ENCODE measurements at places on chromosomes 4 and X. TPM values are rescaled to one million over a fixed set of nuclear protein-coding genes. Genes with fewer than 3 reads are reported as not detected.

DNA sequence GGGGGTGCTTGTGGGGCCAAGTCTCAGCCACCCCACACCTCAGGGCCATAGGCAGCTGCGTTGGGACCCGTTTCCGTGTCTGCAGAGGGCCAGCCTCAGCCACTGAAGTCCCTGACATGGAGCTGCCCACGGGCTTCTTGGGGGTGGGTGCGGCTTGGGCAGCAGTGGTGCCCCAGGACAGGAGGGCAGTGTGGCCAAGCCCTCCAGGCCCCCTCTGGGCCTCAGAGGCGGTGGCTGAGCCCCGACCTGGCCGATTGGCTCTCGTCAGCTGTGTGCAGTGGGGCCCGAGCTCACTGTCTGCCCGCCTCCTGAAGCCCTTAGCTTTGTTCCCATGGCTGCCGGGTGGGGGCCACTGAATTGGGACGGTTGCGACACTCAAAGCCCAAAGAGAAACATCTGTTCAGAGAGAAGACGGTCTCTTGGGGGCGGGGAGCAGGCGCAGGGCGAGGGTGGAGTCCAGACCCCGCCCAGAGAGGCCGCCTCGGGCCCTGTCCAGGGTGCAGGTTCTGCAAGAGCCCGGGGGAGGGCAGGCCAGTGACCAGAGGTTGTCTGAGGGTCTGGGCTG is 9.1 kb downstream of the FGFR3 start:
- H3K4me1 ChIP-seq: no peaks in the 10 kb centered on the region
- no peak overlapping the region for H3K4me3 ChIP-seq

GRCh38 chr4:174210952-174211490 is 72.4 kb downstream of the FBXO8 start:
- no peaks in the 10 kb centered on the region for H3K4me1 ChIP-seq
- no peaks in the 10 kb centered on the region for H3K36me3 ChIP-seq
- no peaks in the 10 kb centered on the region for H3K27me3 ChIP-seq
- no peak overlapping the region for H3K27ac ChIP-seq
- no peak overlapping the region for H3K4me3 ChIP-seq

DNA sequence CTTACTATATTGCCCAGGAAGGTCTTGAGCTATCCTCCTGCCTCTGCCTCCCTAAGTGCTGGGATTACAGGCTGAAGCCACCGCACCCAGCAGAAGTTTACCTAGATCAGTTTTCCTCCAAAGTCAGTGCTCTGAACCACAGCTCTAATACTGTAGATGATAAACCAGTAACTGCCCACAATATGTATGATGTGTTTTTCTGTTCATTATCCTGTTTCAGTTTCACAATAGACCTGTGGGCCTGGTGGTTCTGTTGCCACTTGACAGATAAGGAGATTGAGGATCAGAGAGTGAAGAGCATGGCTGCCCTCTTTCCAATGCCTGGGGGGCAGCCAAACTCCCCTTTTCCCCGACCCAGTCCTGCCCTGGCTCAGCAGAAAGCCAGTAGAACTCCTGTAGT is 87.0 kb downstream of the EFNB1 start:
- H3K4me3 ChIP-seq: no peak overlapping the region
- H3K27me3 ChIP-seq: no peaks in the 10 kb centered on the region

DNA sequence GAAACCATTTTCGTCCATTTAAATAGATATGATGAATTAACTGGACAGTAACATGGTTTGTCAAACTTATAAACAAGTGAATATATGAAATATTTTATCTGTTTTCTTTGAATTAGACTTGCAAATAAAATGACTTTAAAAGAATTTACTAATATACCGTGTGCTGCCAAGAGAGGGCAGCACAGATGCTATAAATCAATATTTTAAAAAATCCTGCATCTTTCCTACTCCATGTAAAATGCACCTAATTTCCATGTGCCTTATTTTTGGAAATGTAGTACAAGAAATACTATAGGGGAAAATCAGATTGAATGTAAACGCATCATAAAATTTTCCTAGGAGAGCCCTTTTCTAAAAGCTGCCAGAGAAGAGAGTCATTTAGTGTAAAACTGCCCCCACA is 62.2 kb downstream of the PRKX start:
- no peaks in the 10 kb centered on the region for H3K4me1 ChIP-seq
- no peaks in the 10 kb centered on the region for H3K36me3 ChIP-seq
- H3K4me3 ChIP-seq: no peak overlapping the region
- no peaks in the 10 kb centered on the region for H3K27me3 ChIP-seq

- no peaks in the 10 kb centered on the region for H3K4me1 ChIP-seq
- no peaks in the 10 kb centered on the region for H3K27me3 ChIP-seq
- no peaks in the 10 kb centered on the region for H3K36me3 ChIP-seq
- DNase-seq: no peak
- no peak overlapping the region for H3K4me3 ChIP-seq
- H3K27ac ChIP-seq: no peak overlapping the region
These were observed 6.5 kb downstream of the TMEM150C start for GRCh38 chr4:82555276-82555675.

CTAG1A gene
- total RNA-seq: not detected
